Skeletal muscle cell (primary cell): ENCODE measurements at places on chromosomes 4 and X.

GRCh38 chrX:69232945-69233344 is 67.7 kb upstream of the PJA1 start:
- DNase-seq = no peak

DNA sequence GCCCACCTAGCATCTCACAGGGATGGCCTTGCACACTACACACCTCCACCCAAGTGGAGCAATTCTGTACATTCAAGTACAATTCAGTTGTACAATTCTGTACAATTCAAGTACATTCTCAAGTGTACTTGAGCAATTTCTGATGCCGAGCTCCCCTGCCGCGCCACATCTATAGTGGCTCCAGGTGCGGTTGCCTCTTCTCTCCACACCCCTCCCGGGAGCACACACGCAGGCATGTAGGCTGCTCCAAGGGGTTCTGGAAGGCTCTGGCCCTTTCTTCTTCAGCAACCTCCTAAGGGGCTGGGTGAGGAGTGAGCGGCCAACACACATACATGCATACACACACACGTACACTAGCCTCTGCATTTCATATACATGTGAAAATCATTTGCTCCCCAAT is 18.9 kb upstream of the DUSP9 start:
- DNase-seq = no peak

- DNase-seq = no peak
Measured at GRCh38 chr4:15675356-15675755, 6.3 kb upstream of the FAM200B start.

DNA sequence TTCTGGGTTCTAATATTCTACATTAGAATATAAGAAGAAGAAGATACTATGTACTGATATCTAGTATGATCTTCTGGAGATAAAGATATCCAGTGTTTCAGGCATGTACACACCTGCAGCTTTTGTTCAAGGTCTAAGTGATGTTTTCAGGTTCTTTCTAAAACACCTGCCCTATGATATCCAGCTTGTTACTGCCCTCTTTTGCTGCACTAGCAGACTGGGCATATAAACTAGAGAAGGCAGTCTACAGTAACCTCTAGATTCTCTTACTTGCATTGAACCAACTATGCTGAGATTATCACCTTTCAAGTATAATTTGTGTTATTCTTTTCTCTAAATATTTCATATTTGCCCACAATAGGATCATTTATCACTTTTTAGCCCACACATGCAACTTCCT is 1.9 kb upstream of the FRYL start:
- no peak for DNase-seq

- DNase-seq = peak; percentile 86
Measured at GRCh38 chr4:73891739-73892405, 22.7 kb downstream of the CXCL1 start.

GRCh38 chr4:2083826-2084160 is 24.7 kb downstream of the NAT8L start:
- no peak for DNase-seq

GRCh38 chrX:154357205-154357604 is 17.2 kb downstream of the FLNA start:
- DNase-seq = no peak

- no peak for DNase-seq
Measured at GRCh38 chr4:92406488-92406887, 102.7 kb downstream of the GRID2 start.

- peak; percentile 16 for DNase-seq
Measured at GRCh38 chrX:8988446-8988845, 45.5 kb downstream of the FAM9B start.

DNA sequence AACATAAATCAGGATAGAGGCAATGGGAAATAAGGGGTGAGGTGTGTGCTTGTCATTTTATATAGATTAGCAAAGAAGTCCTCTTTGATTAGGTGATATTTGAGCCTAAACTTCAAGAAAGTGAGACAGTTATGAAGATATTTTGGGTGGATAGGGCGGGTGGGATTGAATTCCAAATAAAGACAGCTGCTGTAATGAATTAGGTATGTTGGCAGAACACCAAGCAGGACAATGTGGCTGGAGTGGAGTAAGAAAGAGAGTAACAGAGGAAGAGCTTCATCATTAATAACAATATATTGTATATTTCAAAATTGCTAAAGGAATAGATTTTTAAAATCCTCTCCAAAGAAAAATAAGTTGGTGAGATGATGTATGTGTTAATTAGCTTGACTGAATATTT is 91.0 kb upstream of the CENPE start:
- no peak for DNase-seq

DNA sequence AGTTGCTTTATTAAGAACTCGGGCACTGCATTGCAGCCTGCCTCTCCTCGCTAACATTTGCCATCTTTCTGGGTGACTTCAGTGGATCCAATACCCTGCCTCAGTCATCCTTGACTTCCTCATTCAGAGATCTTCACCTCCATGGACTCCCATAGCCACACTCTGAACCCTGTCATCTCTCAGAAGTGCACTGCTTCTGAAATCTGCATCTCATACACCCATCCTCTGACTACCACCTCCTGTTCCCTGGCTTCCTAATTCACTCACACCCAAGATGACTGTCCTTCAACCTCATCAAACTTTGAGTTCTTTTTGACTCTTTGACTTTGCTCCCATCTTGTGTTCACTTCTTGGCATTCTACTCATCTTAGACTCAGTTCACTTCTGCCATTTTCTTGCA is 25.3 kb upstream of the CYBB start:
- DNase-seq = no peak

GRCh38 chr4:113548303-113548702 is 213.2 kb downstream of the CAMK2D start:
- no peak for DNase-seq

DNA sequence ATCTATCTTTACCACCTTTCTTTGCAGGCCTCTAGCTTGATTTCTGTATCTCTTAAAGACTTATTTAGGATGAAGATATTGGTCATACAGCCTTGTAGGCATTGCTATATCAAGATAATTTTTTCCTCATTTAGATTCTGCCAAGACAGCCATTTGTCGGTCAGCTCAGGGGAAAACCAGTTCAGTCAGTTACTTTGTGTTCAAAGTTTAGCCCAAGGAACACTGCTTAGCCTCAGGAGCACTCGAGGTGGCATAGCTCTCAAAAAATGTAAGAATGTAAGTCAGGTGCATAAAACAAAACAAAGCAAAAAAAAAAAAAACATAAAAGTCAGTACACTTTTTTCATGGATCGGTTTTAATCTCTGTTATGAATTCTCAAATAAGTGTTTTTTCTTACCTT is 43.4 kb downstream of the NRK start:
- DNase-seq = no peak
